ENCODE measurements at places on chromosomes 16 and 17.

DNA sequence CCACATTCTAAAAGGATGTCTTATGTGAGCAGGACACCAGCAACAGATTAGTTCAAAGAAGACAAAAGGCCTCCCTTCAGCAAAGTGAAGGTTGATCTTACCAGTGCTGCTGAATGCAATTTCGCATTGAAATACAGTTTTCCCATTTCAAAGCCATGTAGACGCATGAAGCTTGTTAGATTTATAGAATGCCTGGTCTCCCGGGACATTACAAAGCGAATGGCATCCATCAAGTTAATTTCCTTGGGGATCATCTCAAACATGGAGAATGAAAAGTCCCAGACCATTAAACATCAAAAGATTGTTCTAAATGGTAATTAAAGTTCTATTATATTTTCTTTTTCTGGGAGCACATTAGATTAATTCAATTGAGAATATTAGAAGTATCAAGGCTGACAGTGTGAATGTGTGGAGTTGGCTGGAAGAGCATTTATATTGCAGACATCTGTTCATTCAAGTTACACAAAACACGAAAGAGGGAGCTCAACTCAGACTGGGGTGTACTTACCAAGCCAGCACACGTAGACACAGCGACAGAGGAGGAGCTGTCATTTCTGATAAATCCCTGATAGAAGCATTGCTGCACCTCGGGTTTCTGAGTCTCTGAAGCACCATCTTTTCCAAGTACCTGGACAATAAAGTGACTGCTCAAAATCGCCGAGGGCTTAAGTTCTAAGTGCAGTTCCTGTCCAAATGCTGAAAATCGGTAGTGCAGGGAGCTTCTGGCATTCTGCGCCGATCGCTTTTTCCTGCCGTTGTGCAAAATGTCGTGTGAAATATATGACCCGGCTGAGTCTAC lies 3.8 kb downstream of the ADAMTS18 start:
- DNase-seq: no peak

- DNase-seq: no peak
Observed at GRCh38 chr16:62583414-62583813, 547.2 kb upstream of the CDH8 start.

- no peak for DNase-seq
Observed at GRCh38 chr16:30511509-30511908, 14.9 kb downstream of the ZNF768 start.

DNA sequence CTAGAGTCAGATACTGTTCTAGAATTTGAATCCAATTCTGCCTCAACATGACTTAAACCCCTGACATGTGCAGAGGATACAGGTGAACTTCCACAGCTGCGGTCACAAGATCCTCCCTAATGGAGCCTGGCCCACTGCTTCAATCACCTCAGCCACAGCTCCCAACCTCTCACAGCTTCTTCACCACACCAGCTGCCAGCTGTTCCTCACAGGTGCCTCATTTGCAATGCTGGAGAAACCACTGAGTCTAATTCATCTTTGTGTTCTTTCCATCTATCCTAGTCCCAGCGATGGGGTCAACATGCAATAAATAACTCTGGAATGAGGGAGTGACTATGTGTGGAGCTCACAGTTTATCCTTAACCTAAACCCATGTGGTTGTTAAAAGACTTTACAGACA lies 72.0 kb upstream of the MAF start:
- no peak for DNase-seq

GRCh38 chr16:23567602-23568001 lies 10.1 kb downstream of the UBFD1 start:
- DNase-seq: no peak
